Bronchus fibroblast of lung (primary cell): ENCODE measurements at places on chromosomes 7 and 10. TPM values are rescaled to one million over a fixed set of nuclear protein-coding genes. Genes with fewer than 3 reads are reported as not detected.

The CLRN3 gene
- total RNA-seq = not detected in 2 replicates

The SPDYE5 gene
- not detected in 2 replicates for total RNA-seq

The CRTAC1 gene
- total RNA-seq = not detected in 2 replicates

The KLF14 gene
- not detected in 2 replicates for total RNA-seq

The GBF1 gene
- total RNA-seq = 40.1 and 40.2 TPM in 2 replicates

The DRGX gene
- total RNA-seq = not detected in 2 replicates

The HTR5A gene
- not detected in 2 replicates for total RNA-seq

The PPP1R17 gene
- total RNA-seq = not detected in 2 replicates

The TMEM176B gene
- 0.30 TPM in 1 of 2 replicates, not detected in the other for total RNA-seq
